ENCODE measurements at places on chromosomes 5 and 9. TPM values are rescaled to one million over a fixed set of nuclear protein-coding genes. Genes with fewer than 3 reads are reported as not detected.

Gene OR5C1
- total RNA-seq, result not detected

Gene ARL10
- 15.9 TPM for total RNA-seq

Gene SLC6A18
- total RNA-seq, result not detected

Gene PCDHB1
- not detected for total RNA-seq

Gene HRCT1
- total RNA-seq, result not detected

Gene HMMR
- 52.6 TPM for total RNA-seq

Gene CCNO
- not detected for total RNA-seq

Gene ECSCR
- total RNA-seq, result 0.60 TPM

Gene GABRA6
- not detected for total RNA-seq

Gene EFNA5
- total RNA-seq, result not detected

Gene OTP
- total RNA-seq, result not detected

Gene IL13
- 2.7 TPM for total RNA-seq

Gene PCAT7
- total RNA-seq, result not detected

Gene IFNA21
- not detected for total RNA-seq

Gene CENPK
- total RNA-seq, result 72.9 TPM

Gene COMMD10
- total RNA-seq, result 31.3 TPM

Gene ZNF366
- total RNA-seq, result not detected

Gene MTRR
- total RNA-seq, result 63.4 TPM

Gene PPP2R2B
- 0.60 TPM for total RNA-seq

Gene LVRN
- total RNA-seq, result not detected

Gene IL5
- 0.48 TPM for total RNA-seq

Gene IFNE
- total RNA-seq, result not detected

Gene PCDHB4
- total RNA-seq, result not detected

Gene PCDHB3
- total RNA-seq, result not detected

Gene SLC36A2
- not detected for total RNA-seq

Gene CCDC152
- 4.2 TPM for total RNA-seq

Gene ANKRD33B
- total RNA-seq, result 3.3 TPM

Gene SPINK6
- not detected for total RNA-seq

Gene GFI1B
- not detected for total RNA-seq

Gene IFNB1
- total RNA-seq, result not detected

Gene STK32A
- total RNA-seq, result not detected

Gene RASA1
- 20.0 TPM for total RNA-seq

Gene APBB3
- total RNA-seq, result 33.3 TPM

Gene CSF1R
- not detected for total RNA-seq

Gene SMIM33
- total RNA-seq, result 2.3 TPM

Gene INSYN2B
- not detected for total RNA-seq

Gene SPATA31E1
- not detected for total RNA-seq

Gene CDK5RAP2
- 83.7 TPM for total RNA-seq

Gene PCDHA12
- not detected for total RNA-seq

Gene POC5
- 14.9 TPM for total RNA-seq

Gene TGFBR1
- 72.0 TPM for total RNA-seq

Measured in activated naive CD4-positive, alpha-beta T cell treated with anti-CD3 and anti-CD28 coated beads, Interleukin-2, amount 10 ng/mL, durations not matched to agents 5 hours and 36 hours (primary cell).